ENCODE measurements at places on chromosomes 6 and 20.
A peak's percentile ranks its signal among the peaks of the same experiment; 100 is the strongest.

- DNase-seq, result no peak
Measured at GRCh38 chr6:6987749-6988148, 120.0 kb upstream of the RREB1 start.

DNA sequence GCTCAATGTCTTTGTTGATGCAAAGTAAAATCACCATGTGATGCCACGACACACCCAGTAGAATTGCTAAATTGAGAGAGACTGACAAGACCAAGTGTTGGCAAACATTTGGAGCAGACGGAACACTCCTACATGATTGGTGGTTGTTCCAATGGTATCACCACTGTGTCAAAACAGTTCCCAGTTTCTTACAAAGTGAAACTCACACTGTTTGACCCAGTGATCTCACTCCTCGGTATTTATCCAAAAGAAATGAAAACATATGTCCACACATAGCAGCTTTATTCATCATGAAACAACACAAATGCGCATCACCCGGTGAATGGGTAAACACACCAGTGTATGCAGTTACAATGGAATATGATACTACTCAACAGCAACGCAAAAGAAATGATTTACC is 74.0 kb upstream of the SULF2 start:
- DNase-seq, result no peak

DNA sequence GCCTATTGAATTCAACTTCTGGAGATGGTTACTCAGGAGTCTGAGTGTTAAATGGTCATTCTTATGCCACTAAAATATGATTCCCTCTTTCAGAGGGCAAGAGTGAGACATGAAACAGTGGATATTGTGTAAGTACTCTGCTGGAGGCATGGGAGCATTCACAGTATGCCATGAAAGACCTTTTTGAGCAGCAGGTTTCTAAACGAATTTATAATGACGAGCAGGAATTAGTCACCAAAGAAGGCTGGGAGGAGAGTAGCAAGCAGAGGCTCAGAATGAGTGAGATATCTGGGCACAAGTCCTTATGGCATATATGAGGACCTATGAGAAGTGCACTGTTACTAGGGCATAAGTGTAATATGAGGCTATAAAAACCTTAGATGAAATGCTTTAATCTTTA is 10.9 kb upstream of the MYB start:
- DNase-seq, result no peak

GRCh38 chr20:18801516-18801915 is 12.1 kb upstream of the SCP2D1 start:
- no peak for DNase-seq

GRCh38 chr20:52137850-52138249 is 53.7 kb downstream of the ZFP64 start:
- no peak for DNase-seq

DNA sequence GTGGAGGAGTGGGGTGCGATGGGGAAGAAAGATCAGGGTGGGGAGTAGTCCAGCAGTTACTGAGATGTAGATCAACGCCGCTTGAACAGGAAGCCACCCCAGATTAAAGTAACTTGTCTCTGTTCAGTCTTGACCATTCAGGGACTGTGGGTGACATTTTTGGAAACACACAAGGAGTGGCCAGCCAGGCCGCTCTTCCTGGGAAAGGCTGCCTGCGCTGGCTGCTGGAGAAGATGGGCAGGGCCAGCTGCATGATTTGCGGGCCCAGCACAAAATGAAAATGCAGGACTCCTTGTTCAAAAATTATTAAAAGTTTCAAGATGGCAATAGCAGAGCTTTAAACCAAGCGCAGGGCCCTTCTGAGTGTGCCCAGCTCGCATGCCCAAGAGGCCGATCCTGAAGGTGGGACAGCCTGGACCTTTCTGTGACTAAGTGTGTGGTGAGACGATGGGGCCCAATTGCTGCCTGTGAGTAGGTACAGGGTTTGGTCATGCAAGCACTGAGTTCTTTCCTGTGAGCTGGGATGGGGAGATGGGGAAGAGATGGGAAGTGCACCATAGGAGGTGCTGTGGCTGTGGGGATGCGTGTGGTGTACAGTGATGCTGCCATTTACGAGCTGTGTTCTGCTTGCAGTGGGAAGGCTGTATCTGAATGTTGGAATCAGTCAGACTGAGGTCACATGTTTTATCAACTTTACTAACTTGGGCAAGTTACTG is 51.3 kb downstream of the DAAM2 start:
- DNase-seq, result no peak

DNA sequence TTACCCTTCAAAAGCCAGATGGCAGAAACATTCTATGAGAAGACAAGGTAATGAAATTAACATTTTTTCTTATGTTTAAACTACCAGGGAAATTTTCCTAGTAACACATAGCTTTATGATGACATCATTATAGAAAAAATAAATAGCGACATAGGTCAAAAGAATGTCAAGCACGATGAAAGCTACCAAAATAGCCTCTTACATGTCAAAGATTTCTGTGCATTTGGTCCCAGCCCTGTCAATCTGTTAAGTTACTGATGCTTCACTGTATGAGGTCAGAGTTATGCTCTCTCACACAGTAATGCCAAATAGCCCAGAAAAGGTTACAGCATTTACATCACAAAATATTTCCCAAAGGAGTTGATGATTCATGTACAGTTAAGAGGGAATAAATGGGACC is 199.8 kb upstream of the DEFB112 start:
- DNase-seq, result no peak

DNA sequence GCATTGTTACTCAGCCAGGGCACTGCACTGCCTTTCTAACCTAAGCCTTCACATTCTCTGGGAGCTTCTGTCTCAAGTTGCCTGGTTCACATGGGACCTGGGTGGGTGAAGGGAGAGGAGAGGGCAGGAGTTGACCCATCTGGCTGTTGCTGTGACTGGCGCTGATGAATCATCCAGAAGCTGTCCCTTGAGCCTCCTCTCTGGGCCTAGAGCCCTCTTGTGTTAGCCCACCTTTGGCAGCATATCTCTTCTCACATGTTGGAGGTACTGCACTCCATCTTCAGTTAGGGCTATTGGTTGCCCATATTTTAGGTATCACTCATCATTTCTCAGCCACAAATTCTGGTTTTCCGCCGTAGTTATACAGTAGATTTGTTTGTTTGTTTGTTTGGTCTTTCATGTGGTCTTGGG is 19.8 kb downstream of the XRN2 start:
- no peak for DNase-seq

GRCh38 chr6:167580619-167580911 is 246.1 kb upstream of the AFDN start:
- no peak for DNase-seq

DNA sequence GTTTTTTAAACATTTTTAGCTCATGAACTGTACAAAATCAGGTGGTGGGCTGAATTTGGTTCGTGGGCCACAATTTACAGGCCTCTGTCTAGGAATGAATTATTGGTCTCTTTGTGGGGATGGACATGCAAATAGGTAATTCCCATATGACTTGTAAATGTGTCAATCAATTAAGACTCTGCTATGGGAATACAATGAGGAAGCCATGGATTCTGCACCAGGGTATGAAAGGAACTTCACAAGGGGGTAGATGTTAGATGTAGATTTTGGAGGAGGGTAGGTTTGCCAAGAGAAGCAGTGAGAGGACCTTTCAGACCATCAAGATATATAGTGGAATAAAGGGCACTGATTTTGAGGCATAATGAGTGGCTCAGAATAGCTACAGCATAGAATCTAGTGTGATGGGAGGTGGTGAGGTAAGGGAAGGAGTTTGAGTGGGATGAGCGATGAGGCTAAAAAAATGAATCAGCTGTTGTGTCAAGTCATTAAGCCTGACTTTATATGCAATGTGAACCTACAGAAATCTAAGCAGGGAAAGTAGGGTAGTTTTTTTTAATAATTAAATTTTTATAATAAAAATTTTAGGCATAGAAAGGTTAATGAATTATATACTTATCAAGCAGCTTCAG is 32.6 kb upstream of the RNF182 start:
- no peak for DNase-seq

DNA sequence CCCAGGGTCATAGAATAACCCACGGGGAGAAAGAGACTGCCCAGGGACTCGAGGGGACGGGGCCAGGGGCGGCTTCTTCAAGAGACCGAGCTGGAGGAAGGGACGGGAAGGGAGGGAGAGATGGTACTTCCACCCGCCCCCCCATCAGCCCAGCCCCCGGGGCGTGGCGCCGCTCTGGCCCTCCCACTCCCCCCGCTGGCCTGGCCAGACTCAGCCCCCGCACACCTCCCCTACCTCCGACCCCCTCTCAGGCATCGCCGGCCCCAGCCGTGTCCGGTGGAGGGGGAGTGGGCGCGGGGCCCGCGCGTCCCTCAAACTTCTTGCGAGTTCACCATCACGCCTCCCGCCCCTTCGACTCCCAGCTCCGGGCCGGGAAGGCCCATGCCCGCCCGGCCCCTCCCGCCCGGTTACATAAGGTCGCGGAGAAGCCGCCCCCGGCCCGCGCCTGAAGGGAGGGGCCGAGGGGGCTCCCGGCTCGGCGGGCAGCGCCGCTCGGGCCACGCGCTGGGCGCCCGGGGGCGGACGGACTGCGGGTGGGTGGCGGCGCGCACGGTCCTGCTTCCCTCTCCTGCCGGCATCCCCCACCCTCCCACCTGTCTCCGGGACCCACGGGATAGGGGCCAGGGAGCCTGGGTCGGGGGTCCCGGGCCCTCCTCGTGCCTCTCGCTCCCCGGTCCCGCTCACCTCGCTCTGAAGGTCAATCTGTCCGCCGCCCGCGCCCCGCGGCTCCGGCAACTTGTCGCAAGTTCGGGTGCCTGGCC is 562 bp downstream of the TFEB start:
- no peak for DNase-seq

DNA sequence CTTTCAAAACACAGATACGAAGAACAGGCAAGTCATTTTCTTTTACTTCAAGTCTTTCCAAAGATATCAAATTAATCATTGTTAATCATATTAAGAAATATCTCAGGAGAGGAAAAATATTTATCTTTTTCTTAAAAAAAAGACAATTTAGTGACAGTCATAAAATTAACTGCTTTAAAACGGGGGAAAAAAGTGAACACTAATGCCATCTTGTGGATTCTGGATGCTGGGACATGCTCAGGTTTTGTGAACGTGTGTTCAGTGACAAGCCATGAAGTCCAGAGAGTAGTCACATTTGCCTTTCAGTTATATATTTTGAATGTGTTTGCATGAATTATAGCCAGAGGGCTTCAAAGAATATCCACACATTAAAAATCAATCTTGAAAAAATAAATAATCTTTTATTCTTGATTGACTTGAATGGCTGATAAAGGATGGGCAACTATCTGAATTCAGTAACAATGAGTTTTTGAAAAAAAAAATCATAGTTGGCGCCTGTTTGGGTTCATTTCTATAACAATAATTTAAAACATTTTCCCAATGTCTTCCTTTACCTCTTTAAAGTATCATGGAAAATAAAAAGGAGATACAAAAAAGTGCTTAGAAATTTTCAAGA is 74.7 kb upstream of the NOX3 start:
- no peak for DNase-seq

GRCh38 chr20:5863040-5863833 is 87.1 kb downstream of the TRMT6 start:
- peak; percentile 28 for DNase-seq

- no peak for DNase-seq
Measured at GRCh38 chr6:25590986-25591385, 61.0 kb upstream of the SCGN start.

DNA sequence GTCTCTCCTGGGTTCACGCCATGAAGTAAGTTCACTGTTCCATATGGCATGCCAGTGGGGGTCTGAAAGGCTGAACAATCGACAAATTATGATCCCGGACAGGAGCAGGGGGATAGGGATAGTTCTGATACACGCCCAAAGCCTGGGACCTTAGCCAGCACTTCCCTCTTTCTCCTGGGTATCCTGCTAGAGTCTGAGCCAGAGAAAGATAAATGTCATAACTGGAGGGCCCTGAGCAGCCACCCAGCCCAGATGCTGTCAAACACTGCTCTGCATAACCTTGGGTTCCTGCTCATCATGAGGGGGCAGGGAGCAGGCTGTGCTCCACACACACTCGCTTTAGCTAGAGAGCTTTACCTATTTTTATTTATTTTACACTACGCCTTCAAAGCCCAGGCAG is 12.3 kb downstream of the EDEM2 start:
- DNase-seq, result no peak

- DNase-seq, result no peak
Measured at GRCh38 chr6:143611580-143611979, 66.2 kb upstream of the PHACTR2 start.

GRCh38 chr20:61354001-61354390 is 101.9 kb downstream of the CDH4 start:
- DNase-seq, result no peak

GRCh38 chr6:17172836-17173470 is 71.1 kb downstream of the STMND1 start:
- no peak for DNase-seq

GRCh38 chr20:51978070-51978501 is 175.8 kb upstream of the SALL4 start:
- no peak for DNase-seq

- no peak for DNase-seq
Measured at GRCh38 chr6:139882977-139883728, 508.7 kb upstream of the CITED2 start.

DNA sequence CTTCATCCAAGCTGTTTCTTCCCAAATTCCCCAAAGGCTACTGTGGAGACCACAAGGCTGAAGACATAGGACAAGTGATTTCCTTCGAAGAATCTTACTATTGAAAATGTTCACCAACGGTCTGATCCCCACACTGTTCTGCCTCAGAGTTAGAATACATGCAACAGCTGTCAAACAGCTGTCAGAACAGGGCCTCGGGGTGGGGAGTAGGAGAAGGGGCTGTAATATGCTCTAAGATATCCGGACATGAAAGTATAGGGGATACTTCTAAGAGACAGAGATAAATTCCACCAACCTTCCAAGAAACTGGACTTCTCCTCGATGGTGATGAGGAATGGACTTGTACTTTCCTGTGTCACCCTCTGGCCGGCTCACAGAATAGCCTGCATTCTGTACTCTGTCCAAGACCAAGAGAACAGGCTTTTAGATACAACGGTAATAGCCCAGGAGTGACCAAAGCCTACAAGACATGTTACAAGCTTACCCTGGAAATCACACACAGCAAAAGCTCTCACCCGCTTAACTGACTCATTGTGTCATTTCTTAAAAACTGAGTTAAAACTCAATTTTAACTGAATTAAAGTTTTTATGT is 69.2 kb upstream of the PTGIS start:
- no peak for DNase-seq

GRCh38 chr6:117601811-117602150 is 530 bp downstream of the GOPC start:
- no peak for DNase-seq

- DNase-seq, result no peak
Measured at GRCh38 chr6:31355583-31355948, 1.4 kb downstream of the HLA-B start.

- DNase-seq, result no peak
Measured at GRCh38 chr6:111254004-111254778, 166.9 kb downstream of the SLC16A10 start.
